Lung (tissue), 17 donors: ENCODE measurements at places on chromosomes 5 and 9. TPM values are rescaled to one million over a fixed set of nuclear protein-coding genes. Genes with fewer than 3 reads are reported as not detected.
A peak's percentile ranks its signal among the peaks of the same experiment; 100 is the strongest.

PGM5 gene
- total RNA-seq: 51.7 TPM

DNA sequence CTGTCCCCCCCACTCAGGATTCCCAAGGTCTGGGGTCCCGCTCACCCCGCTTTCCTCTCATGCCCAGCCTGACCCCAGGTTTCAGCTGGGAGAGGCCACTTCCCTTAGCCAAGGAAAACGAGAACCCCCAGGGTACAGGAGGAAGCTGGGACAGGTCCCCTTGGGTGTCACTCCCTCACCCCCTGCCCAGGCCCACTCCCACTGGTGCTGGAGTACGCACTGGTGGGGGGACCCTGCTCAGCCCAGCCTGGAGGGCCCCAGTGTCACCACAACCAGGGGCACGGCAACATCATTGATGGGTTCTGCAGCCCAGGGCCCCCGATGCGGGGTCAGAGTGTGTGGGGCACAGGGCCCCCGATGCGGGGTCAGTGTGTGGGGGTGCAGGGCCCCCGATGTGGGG is 145.0 kb upstream of the CDKN2B start:
- DNase-seq: no peak

GRCh38 chr9:26656003-26656870 is 236.4 kb downstream of the CAAP1 start:
- DNase-seq: peak; percentile 69

DNA sequence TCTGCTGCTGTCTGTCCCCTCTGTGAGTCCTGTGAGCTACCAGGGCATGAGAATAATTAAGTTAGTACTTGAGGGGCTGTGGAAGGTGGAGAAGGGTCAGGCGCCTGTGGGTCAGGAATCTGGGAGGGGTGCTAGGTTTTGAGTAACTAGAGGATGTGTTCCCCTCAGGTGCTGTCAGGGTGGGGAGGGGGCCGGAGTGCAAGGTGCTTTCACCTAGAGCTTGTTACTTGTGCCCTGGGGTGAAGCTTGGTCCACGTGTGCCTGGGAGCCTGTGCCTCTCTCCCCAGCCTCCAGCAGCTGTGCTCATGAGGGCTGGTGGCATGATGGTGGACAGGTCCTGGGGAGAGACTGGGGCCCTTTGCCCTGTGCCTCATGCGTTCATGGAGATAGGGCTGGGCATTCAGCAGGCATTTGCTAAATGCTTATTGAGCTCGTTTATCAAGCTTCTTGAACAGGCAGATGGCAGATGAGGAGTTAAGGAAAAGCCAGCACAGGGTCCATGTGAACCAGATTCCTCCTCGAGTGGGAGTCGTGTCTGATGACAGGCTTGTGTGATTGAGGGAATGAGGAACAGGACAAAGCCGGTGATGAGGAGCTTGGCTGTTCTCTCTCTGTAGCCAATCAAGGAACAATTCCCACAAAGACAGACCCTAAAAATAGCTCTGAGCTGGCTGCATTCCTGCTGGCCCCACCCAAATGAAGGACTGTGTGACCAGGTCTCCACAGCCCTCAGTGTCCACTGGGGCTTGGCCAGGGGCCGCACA is 40.9 kb downstream of the CACNA1B start:
- DNase-seq: no peak

PCDHA7 gene
- 0.17 TPM for total RNA-seq

TEK gene
- 76.1 TPM for total RNA-seq

GRCh38 chr5:103541569-103541968 is 21.0 kb downstream of the NUDT12 start:
- no peak for DNase-seq

IZUMO3 gene
- total RNA-seq: not detected

FBN2 gene
- total RNA-seq: 1.3 TPM
